Thyroid gland (tissue), 4 donors: ENCODE measurements at places on chromosomes 3 and 15. TPM values are rescaled to one million over a fixed set of nuclear protein-coding genes. Genes with fewer than 3 reads are reported as not detected.

The RFX7 gene
- total RNA-seq = 9.7 TPM

The MYRIP gene
- total RNA-seq = 3.8 TPM

The IL5RA gene
- not detected for total RNA-seq

The GOLGA6B gene
- total RNA-seq = 0.27 TPM

The FSTL1 gene
- total RNA-seq = 211 TPM

The PODXL2 gene
- 7.7 TPM for total RNA-seq

The CP gene
- 46.9 TPM for total RNA-seq

The CPB1 gene
- not detected for total RNA-seq

The CDHR4 gene
- not detected for total RNA-seq

The LNP1 gene
- 8.2 TPM for total RNA-seq

The QTRT2 gene
- 22.5 TPM for total RNA-seq

The CCR2 gene
- total RNA-seq = 0.89 TPM

The RASGRP1 gene
- total RNA-seq = 0.45 TPM

The TAMM41 gene
- total RNA-seq = 15.9 TPM

The HMG20A gene
- total RNA-seq = 44.9 TPM

The MEX3B gene
- total RNA-seq = 1.5 TPM

The CPEB1 gene
- total RNA-seq = 6.4 TPM
